ENCODE measurements at places on chromosomes 6 and 20.
A peak's percentile ranks its signal among the peaks of the same experiment; 100 is the strongest.

GRCh38 chr6:116616737-116617053, 416 bp downstream of the RSPH4A start:
- DNase-seq, result no peak

GRCh38 chr20:4559906-4560305, 161.8 kb upstream of the PRND start:
- no peak for DNase-seq

DNA sequence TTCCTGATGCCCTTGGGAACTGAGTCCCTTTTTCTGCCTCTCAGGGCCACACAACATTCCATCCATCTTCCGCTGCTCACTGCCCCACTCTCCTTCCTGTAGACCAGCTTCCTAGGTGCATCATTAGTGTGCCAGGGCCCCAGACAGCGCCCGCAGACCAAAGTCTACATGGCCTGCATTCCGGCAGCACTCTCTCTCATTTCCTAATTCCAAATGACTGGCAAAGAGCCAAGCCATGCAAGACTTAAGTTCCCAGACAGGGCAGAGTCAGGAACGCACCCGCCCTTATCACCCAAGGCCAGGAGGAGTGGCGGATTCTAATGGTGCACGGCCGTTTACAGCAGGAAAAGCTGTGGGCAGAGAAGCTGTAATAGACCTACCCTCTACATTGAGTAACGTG, 159.8 kb upstream of the ARID1B start:
- peak; percentile 21 for DNase-seq

- no peak for DNase-seq
These were observed 103.0 kb upstream of the FOXQ1 start for GRCh38 chr6:1208876-1209275.

DNA sequence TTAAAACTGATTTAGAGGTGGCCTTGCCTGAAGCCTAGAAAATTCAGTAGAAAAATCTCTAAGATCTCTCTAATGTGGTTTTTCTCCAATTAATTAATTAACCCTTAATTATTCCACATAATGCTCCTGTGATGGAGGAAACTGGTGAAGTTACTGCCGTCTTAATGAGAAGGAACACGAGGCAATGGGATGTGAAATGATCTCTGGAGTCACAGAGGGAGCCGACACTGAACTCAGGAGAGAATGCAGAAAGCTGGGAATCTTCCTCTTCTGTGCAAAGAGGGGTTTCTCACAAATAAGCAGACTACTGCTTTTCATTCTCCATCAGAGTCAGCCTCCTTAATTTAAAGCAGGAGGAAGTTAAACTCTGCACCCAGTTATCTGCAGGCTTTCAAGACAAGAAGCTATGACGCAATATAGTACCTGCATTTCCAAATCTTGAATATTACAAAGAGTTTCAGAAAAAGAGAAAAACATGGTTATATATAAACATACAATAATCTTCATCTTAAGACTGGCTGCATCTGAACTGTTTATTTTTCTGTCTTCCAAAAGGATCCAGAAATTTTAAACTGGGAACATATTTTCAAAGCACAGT, 18.1 kb upstream of the SNRPB2 start:
- no peak for DNase-seq

DNA sequence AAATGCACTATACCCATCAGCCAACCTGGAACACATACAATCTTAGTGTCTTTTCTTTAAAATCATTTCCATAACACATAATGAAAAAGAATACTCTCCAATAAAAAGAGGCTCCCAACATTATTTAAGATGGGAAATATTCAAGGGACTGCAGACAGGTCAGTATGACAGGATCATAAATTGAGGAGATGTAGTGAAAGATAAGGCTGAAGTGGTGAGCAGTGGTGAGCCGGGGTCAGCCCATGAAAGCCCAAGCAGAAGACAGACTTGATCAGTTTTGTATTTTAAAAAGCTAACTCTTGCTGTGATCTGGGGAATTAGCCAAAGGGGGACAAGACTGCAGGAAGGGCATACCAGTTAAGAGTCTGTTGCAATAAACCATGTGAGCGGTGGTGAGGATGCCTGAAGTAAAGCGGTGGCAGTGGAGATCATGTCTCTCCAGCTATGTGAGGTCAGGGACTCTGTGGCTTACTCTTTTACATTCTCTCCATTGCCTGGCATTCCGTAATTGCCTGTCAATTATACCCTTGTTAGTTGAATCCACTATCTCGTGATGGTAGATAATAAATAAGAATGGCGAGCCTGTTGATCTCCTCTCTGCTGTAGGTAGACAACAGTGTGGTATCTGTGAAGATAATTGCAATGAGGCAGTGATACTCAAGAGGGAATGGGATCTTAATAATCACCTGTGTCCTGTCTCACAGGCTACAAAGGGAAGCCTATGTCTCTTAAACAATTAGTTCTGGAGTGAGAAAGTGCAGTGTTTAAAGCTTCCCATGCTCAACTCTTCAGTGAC, 97.4 kb downstream of the FILIP1 start:
- DNase-seq, result peak; percentile 37

- no peak for DNase-seq
These were observed 17.9 kb downstream of the MDGA1 start for GRCh38 chr6:37679539-37680476.

- no peak for DNase-seq
These were observed 7.8 kb downstream of the TCF15 start for GRCh38 chr20:602111-602970.

DNA sequence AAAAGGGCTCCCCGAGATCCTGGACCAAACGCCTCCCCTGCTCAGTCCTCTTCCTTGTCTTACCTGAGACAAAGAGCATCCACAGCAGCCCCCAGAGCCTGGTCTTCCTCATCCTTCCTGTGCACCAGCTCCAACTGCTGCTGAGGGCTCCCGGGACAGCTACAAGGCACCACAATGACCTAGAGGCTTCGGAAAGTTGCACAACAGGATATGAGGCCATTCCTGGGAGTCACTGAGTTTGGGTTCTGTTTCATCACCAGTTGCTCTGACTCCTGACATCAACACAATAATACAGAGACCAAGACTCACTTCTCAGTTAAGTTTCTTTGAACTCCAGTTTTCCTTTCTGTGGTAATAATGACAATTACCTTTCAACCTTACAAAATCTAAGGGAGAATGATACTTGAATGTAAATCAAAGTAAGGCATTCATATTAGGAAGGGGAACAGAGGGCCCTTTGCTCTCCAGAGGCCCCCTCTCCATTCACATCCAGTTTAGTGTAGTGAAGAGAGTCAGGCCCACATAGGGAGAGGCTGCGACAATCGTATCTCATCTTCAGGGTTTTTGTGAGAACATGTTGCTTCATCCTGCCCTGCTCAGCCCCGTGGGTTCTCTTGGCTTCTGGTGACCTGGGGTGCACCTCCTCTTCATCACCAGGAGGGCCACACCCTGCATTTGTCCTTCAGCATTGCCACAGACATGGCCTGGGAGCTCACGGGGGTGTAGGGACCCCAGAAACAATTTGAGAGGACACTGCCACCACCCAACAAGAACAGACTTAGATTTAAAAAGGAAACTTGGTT, at the start of gene TREM1:
Gene TREM1 (minus strand): TSS at position 139 of the 803 bp plus-strand sequence. CDS start 27 bp downstream, at position 112.
- peak; percentile 61 for DNase-seq

DNA sequence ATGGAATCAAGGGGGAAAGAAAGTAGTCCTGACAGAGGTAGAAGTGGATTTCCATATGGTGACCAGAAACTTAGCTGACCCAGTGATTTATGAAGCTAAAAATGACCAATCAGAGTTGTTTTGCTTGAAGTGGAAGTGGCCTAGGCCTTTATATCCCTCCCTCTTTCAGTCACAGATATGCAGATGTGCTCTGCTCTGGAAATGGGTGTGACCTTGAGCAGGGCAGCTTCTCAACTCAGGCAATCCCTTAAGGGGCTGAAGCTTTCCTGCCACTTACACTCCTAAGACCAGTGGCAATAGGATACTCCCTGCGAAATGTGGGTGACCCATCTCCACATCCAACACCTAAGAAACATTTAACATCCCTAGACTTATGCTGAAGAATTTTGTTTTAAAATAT, 256.6 kb downstream of the EYS start:
- no peak for DNase-seq

DNA sequence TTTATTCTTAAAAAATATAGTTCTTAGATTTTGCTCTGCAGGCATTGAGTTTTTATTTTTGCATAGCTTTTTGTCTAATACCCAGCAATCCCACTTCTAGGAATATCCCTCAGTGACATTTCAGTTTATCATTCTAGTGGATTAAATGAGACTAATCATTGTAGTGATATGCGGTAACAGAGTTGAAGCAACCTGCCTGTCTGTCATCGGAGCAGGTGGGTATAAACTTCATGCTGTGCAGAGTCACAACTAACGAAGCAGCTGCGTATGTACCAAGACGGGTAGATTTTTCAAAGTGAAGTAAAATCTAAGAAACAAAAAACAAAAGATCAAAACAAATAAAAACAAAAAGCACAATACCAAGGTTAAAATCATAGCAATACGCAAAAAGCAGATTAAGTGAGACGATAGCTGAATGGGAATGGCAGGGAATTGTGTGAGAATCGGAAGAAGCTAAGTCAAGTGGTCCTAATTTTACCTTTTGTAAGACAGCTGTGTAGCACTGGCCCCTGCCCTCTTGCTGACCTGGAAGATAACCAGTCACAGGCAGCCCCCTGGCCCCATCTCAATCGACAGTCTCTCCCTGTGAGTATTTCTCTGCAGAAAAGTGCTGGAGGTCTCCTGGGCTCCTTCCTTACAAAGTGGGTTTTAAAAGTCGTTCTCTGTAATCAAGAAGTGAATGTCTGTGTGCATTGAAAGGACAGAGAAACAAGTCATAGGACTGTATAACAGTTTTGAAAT, 169.2 kb downstream of the OR2B2 start:
- no peak for DNase-seq

DNA sequence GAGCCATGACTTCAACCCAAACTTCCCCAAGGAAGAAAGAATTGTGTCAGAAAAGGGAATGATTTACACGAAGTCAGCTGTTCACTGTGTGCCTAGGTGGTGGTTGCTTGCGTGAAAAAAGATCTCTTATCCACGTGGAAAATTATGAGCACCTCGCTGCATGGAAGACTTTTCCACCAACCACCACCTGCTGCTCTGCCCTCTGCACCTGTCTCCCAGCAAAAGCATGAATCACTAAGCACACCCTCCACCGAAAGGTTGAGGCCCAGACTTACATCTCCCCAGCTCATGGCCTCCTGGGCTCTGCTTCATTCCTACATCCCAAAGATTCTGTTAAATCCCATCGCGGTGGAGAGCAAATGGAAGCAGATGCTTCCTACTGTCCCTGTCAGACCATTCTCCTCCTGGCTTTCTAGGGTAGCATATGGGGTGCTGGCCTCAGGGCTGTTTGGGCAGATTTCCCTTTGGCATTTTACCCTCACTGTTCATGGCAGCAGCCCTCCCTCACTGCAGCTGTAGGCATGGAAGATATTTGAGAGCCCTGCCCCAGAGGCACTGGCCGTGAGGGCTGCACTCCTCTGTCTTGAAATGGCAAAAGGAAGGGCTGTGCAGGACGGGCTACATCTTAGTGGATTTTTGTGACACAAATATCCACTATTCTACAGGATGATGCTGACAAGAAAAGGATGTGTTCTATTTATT, 37.6 kb upstream of the CST5 start:
- DNase-seq, result no peak

GRCh38 chr20:3452690-3453089, 18.1 kb upstream of the ATRN start:
- no peak for DNase-seq

DNA sequence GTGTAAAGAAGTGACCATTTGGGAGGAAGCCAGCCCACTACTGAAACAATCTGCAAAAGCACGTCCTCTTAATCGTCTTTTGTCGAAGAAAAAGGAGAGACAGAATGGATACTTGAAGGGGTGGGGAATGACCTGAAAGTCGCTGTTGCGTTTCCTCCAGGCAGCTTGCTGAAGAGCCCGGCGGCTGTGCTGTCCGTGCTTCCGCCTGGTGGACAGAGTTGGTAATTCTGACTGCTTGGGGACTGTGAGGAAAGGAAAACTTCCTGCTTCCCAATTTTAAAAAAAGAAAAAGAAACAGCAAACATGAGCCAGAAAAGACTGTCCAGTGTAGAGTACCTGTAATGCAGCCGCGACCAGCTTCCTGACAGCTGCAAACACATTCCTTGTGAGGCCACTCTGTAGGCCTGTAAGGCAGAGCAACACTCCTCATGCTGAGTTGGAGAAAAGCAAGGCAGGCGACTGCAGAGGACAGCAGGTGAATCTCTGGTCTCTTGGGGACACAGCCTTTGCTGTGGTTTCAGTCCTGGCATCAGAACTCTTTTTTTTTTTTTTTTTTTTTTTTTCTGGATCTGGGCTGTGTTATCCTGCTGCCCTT, 251.1 kb upstream of the TBX18 start:
- peak; percentile 60 for DNase-seq

DNA sequence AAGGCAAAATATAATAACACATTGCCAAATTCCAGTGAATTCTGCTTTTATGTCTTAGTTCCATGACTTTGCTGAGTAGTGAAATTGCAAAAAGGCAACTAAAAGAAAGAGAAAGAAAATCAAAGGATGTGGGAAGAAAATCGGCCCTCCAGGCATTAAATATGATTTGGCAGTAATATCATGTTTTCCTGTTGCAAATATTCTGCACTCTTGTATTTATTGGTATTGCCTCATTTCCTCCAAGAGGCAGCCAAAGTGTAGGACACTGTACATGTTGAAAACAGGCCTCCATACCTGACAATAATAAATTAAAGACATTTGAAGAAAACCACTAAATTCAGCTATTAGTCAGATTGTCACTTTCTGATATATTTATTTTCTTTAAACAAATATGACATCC, 460.0 kb upstream of the NOX3 start:
- no peak for DNase-seq

GRCh38 chr6:116139917-116140316, 14.0 kb upstream of the COL10A1 start:
- DNase-seq, result no peak

DNA sequence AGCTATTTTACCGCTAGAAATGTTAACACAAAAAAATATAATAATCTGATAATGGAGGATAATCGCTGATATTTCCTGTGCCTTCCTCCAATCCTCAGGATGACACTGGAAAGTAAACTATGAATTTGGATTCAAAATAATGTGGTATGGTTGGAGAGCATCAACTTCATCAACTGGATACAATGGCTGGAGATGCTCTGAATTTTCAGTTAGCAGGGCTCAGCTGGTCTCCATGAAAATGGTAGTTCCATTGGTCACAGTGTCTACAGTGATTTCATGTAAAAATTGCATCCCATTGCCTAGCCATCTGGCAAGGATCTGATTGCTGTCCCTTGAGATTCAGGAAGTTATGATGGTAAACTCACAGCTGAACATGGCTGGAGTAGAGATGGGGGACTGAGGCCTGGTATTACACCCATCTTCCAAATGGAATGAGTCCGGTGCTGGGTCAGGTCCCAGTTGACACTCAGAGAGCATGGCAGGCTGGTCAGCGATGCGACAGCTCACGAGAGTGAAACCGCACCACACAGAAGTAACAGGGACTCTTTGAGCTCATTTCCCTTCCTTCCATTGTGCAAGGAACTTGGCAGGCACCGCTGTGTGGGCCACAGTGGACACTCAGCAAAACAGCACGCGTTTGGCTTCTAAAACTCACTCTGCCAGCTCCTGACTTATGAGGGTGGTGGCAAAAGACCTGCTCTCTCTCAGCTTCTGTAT, 142.4 kb upstream of the TNFAIP3 start:
- DNase-seq, result no peak

GRCh38 chr20:10667560-10668167, 6.1 kb downstream of the JAG1 start:
- DNase-seq, result no peak

GRCh38 chr6:86128130-86128814, 485.6 kb upstream of the SYNCRIP start:
- no peak for DNase-seq

GRCh38 chr20:16178546-16179135, 394.6 kb downstream of the KIF16B start:
- DNase-seq, result no peak

Measured in fibroblast of upper back skin (primary cell).